ENCODE measurements at places on chromosomes 3 and 15. TPM values are rescaled to one million over a fixed set of nuclear protein-coding genes. Genes with fewer than 3 reads are reported as not detected.

Gene TMPRSS7
- total RNA-seq, result not detected

DNA sequence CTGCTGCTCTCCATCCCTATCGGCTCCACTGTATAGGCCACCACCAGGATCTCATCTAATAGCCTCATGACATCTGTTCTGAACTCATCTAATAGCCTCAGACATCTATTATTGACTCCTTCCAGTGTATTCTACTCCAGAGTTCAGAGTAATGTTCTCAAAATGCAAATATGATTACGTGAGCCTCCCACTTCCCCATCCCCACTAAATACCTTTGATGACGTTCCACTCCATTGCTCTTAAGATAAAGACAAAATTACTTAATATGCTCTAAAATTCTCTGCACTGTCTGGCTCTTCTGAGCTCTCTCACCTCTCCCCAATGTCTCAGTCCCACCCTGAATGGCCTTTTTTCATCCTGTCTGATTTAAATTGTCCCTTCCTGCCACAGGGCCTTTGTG, 94.7 kb downstream of the SAMMSON start:
- no peaks in the 10 kb centered on the region for H3K36me3 ChIP-seq
- H3K4me3 ChIP-seq, result no peak overlapping the region
- DNase-seq, result no peak
- H3K4me1 ChIP-seq, result no peaks in the 10 kb centered on the region
- H3K27ac ChIP-seq, result no peak overlapping the region

- H3K4me3 ChIP-seq, result no peak overlapping the region
- H3K4me1 ChIP-seq, result no peaks in the 10 kb centered on the region
- H3K36me3 ChIP-seq, result no peaks in the 10 kb centered on the region
- DNase-seq, result no peak
- no peak overlapping the region for H3K27ac ChIP-seq
Observed at GRCh38 chr3:148940983-148941382, 50.4 kb upstream of the GYG1 start.

Gene GRM2
- total RNA-seq, result 0.32 TPM

Gene GOLGA6L10
- 1.2 TPM for total RNA-seq

DNA sequence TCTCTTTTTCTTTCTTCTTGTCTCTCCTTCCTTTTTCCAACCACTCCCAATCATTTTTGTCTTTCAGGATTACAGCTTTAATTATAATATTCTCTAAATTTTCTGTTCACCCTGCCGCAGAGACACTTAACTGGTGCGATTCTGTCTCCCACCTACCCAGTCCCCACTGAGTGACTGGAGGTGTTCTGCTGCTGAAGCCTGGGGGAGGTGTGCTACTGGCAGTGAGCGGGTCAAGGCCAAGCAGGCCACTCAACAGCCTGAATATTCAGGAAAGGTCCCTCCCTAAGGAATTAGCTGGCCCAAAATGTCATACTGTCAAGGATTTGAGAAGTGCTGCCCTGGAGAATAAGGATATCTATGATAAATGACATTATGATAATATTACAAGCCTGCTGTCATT, 126.5 kb downstream of the GABRG3 start:
- no peaks in the 10 kb centered on the region for H3K36me3 ChIP-seq
- H3K27ac ChIP-seq, result no peak overlapping the region
- no peaks in the 10 kb centered on the region for H3K27me3 ChIP-seq
- H3K4me1 ChIP-seq, result no peaks in the 10 kb centered on the region
- no peak overlapping the region for H3K4me3 ChIP-seq

All from HCT116 (cell line).